NCI-H82 (cell line): ENCODE measurements at places on chromosomes 6 and 20.

DNA sequence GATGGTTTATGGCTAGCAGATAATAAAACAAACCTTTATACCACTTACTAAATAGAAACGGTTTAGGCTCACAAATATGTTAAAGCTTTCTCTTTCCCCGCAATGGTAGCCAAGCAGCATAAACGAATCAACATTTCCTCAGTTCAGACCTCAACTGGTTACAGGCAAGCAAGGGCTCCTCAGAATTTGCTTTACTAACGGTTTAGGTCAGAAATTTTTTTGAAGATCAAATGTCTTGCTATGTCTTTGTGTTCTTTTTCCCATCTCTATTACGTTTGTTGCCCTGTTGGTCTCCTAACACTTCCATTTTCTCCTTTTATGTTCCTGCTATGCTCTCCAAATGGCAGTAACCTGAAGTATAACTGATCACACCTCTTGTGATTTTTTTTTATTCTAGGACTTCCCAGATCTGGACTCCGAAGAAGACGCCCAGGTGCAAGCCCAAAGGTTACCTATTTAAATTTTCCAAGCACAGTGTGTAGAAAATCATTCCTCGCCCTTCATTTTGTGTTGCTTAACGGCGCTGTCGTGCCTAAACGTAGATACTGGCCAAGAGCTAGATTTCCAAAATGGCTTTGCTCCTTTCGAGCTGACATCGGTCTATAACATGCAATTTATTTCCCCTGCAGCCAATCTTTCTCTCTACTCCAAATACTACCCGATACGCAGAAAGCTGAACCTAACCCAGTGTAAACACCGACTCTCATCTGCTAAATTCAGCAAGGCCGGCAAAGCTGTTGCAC lies 717 bp upstream of the ASF1A start:
- DNase-seq = peak; percentile 78

DNA sequence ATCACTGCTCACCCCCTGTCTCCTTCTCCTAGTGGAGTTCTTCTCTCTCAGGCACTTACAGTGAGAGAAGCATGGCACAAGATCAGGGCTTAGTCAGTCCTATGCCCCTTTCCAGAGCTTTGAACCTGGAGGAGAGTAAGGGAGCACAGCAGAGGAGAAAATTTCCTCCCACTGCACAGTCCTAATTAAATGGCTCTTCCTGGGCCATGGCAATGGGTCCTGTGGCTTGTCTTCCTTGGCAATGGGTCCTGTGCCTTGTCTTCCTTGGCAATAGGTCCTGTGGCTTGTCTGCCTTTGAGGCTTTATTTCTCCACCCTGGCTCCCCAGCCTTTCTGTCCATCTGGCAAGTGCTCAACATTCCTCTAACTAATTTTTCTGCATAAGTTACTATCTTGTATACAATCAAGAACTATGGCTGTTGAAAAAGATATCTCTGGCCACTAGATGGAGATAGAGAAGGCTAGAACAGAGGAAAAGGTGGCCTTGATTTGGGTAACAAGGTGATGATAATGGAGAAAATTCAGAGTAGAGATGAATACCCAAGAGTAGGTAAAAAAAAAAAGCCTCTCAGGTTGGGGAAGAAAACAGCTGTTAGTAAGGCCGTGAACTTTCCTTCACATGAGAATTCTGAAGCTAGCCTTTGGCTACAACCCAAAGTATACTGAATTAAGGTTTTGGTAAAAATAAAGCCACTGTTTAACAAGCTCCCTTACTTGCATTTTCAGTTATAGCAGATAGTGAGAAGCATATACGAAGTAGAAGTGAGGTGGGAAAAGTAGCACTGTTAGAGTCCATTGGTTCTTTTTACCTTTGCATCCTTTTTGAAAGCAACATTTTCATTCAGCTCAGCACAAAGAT lies 504.9 kb downstream of the DOK5 start:
- peak; percentile 47 for DNase-seq

GRCh38 chr20:19688031-19688806 lies 69.8 kb upstream of the RIN2 start:
- peak; percentile 79 for DNase-seq

DNA sequence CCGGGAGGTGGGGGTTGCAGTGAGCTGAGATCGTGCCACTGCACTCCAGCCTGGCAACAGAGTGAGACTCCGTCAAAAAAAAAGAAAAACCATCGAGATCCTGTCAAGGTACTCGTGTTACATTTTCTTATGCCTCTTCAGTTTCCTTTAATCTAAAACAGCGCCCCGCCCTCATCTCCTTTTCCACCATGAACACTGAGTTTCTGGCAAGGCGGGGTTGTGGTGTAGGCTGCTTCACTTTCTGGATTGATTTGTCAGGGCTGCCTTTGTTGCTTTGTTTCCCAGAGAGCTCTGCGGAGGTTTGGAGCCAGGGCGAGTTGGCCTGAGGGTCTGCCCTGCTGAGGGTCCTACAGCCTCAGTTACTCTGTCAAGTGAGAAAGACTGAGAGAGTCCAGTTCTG lies 8.9 kb downstream of the ITPR3 start:
- DNase-seq = no peak

DNA sequence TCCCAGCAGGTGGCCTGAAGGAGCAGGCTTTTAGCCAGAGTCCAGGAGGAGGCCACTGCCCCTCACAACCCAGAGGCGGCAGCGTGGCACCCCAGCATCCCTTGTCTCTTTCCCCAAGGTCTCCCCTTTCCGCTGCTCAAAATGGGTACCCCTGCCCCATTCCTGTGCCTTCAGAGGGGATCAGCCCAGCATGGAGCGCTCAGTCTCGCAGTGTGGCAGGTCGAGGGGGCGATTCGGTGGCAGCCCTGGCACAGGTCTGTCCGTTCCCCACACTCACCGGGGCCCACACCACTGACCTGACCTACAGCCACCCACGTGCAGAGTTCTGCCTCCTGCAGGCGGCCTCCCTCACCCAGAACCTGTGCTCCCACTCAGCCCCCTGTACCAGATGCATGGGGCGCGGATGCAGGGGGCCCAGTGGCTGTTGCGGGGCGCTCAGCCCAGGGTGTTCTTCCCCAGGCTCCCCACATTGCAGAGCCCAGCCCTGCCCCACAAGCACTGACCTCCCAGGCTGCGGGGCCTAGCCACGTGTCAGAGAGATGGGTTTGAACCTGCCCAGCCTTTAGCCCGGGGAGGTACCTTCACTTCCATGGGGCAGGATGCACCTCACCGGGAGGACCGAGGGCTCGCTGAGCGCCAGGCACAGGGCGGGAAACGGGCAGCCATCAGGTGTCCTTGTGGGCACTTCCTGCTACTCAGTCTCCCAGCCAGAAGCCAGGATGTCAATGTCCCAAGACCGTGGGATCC lies 41.8 kb downstream of the DSTN start:
- DNase-seq = peak; percentile 13

GRCh38 chr6:67643281-67643680 lies 991.8 kb upstream of the ADGRB3 start:
- DNase-seq = no peak

DNA sequence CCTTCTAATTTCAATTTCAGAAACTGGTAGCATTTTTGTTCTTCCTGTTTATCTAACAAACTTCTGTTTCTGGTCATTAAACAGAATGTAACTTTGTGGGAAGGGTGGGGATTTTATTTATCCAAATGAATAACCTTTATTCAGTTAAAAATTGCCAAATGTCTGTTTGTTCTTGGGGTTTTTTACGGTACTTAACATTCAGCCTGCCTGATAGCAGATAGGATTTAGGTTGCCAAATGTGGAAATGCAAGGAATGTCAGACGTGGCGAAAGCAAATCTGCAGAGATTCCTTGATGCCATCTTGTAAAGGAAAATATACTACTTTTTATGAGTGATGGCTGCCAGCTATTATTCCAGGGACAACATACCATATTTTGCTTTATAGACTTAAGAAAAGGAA lies 95.7 kb downstream of the LYRM2 start:
- DNase-seq = no peak

GRCh38 chr6:35087361-35088280 lies 53.5 kb downstream of the TCP11 start:
- DNase-seq = no peak

- peak; percentile 100 for DNase-seq
Observed at GRCh38 chr6:30066577-30067459, at the start of gene PPP1R11. Gene PPP1R11 (plus strand): TSS chr6:30067198. CDS start chr6:30067411, 213 bp downstream.

DNA sequence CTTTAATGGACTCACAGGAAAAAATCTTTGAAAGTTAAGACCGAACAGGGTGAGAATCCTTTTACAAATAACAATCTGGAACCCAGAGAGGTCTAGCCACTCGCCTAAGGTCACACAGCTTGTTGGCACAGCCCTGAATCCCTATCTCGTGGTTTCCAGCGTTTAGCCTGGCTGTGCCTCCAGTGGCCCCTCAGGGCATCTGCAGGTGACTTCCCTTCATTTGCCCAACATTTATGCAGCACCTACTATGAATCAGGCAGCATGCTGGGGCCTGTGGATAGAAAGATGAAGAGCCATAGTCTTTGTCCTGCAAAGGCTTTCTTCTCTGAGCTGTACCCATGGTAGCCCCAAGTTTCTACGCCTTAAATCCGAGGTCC lies 2.6 kb upstream of the NR2E1 start:
- peak; percentile 26 for DNase-seq
